ENCODE measurements at places on chromosomes 3 and 15.
A peak's percentile ranks its signal among the peaks of the same experiment; 100 is the strongest.

- no peak for DNase-seq
These were observed 977.9 kb upstream of the GBE1 start for GRCh38 chr3:82739390-82739789.

GRCh38 chr3:137988152-137988551 is 21.8 kb upstream of the CLDN18 start:
- DNase-seq: no peak

DNA sequence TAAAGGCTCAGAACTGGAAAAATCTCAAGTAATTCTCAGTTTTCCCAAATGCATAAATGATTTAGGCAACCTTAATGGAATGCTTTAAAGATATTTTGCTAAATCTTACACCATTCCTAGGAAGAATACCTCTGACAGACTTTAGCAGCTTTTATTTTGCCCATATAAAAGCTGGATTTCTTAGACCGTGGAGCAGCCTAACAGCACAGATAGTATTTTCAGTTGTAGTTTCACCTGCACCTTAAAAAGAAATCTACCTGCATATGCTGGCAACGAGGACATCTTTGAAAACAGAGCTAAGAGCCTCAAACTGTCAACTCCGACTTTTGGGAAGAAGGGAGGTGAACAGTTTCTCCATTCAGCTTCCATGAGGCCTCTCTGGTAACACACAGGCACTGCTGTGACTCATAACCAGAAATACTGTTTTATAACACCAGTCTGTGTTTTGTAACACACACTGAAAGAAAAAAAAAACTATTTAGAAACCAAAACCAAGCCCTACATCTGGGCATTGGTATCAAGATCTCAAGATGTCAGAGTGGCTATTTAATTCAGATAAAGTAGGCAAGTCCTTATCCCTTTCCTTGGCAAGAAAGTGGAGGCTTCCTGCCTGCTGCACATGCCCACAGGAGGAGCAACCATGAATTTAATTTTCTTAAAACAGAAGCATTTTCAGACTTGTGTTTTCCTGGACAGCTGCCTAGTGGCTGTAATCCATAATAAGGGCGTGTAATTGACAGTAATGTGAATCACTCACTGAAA is 181.5 kb upstream of the ICE2 start:
- no peak for DNase-seq

- no peak for DNase-seq
These were observed 22.1 kb upstream of the NEO1 start for GRCh38 chr15:73030122-73030679.

- DNase-seq: no peak
These were observed 55.6 kb downstream of the MYO9A start for GRCh38 chr15:72062319-72062718.

DNA sequence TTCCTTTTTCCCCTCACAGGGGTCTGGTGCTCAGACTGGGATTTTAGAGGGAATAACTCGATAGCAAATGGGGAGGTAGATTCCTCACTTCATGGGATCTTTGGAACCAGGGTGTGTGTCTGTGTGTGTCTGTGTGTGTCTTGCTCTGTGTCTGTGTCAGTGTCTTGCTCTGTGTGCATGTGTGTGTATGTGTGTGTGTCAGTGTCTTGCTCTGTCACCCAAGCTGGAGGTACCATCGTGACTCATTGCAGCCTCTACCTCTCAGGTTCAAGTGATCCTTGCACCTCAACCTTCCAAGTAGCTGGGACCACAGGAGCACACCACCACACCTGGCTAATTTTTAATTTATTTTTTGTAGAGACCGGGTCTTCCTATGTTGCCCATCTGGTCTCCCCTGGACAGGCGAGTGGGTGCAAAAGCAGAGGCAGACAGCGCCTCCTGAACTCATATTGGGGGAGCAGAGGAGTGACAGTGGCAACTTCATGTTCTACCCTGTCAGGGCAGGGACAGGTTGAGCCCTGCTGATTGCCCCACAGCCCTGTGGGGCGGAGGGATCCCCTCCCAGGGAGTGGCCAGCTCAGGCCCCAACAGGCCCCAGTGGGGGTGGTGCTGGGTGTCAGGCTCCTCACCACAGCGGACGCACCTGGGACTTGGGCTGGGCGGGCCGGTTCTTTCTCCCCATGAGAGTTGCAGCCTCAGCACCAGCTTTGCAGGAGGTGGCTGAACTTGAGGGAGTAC is 10.4 kb upstream of the SEMA4B start:
- no peak for DNase-seq

- no peak for DNase-seq
These were observed 129.8 kb downstream of the DLG1 start for GRCh38 chr3:197168606-197169005.

DNA sequence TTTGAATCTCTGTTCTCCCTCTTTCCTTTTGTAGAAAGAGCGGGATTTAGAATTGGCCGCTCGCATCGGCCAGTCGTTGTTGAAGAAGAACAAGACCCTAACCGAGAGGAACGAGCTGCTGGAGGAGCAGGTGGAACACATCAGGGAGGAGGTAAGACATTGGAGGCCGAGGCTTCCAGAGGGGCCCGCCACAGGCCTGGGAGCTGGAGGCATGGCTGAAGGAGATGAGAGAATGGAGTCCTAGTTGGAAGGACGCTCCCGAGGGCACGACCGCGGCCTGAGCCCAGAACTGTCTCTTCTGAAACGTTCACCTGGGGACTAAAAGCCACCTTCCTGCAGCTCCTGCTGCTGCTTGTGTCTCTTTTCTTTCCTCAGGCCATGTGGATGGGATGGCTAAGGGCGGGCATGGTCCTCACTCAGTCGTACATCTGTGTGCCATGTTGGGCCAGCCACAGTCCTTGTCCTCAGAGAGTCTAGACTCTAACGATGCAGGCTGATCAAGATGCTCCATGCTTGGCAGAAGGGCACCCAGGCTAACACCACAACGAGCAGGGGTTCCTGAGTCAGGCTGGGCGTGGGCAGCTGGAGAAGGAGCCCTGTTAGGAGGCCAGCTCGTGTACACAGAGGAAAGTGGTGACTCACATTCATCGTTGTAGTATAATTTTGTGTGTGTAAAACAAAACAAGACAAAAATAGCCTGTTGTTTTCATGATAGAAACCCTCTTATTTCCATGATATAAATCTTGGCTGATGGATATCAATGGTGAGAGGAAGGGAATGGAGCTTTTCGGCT is 81.1 kb downstream of the CCK start:
- no peak for DNase-seq

GRCh38 chr3:155701882-155702465 is 42.9 kb downstream of the PLCH1 start:
- DNase-seq: peak; percentile 16

All from right kidney (tissue), 9 donors.